Stimulated activated CD8-positive, alpha-beta memory T cell treated with anti-CD3 and anti-CD28 coated beads, Interleukin-15, amount 100 ng/mL, for 24 hours (primary cell): ENCODE measurements at places on chromosomes 4 and X.

GRCh38 chrX:7059859-7060258 lies 87.7 kb upstream of the STS start:
- DNase-seq: no peak

DNA sequence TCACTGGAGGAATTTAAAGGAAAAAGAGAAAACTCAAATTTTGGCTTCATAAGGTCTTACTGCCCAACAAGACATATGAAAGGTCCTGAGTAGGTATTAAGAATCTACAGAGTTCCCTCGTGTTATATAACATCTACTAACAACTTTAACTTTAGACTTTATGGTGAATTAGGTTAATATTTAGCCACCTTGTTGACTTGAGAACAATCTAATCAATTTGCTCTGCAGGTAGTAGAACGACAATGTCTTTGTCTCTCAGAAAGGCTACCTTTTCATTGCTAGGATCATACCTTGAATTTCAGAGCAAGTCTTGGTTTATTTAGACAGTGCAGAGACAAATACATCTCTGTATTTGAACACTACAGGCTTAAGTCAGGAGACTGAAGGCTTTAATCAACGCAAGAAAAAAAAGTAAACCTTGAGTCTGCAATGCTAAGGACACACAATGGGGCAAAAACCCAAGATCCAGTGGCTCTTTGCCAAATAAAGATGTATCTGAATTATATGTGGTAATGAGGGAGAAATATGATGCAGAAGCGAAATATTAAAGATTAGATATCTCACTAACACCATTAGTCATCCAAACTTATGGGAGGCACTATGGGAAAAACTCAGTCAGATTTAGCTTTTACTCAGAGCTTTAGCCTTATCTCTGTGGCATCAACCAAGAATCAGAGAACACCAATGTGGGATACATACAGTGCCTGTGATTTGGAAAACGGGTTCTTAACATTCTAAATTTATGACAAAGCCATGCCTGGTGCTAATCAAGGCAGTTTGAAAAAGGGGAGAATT lies 93.6 kb upstream of the FTHL17 start:
- no peak for DNase-seq

- no peak for DNase-seq
Measured at GRCh38 chrX:152899874-152900719, 2.2 kb downstream of the ZNF185 start.

GRCh38 chr4:124694946-124695598 lies 17.5 kb downstream of the ANKRD50 start:
- DNase-seq: no peak

- DNase-seq: no peak
Measured at GRCh38 chr4:161303551-161303950, 860.2 kb downstream of the FSTL5 start.

DNA sequence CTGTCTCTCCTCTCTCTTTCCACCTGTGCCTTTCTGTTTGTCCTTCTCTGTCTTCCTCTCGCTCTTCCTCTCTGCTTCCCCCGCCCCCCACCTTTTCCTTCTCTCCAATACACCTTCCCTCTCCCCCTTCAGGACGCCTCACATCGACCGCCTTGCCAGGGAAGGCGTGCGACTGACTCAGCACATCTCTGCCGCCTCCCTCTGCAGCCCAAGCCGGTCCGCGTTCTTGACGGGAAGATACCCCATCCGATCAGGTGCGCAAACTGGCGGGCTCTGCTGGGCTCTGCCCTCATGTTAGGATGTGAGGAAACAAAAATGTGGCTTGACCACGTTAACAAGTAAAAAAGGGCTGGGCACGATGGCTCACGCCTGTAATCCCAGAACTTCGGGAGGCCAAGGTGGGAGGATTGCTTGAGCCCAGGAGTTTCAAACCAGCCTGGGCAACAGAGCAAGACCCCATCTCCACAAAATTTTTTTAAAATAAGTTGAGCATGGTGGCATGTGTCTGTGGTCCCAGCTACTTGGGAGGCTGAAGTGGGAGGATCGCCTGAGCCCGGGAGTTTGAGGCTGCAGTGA lies 35.2 kb downstream of the ARSF start:
- DNase-seq: no peak

GRCh38 chrX:115324194-115324593 lies 34.7 kb downstream of the LUZP4 start:
- no peak for DNase-seq

- DNase-seq: peak; percentile 69
Measured at GRCh38 chrX:154368630-154369448, 5.6 kb downstream of the FLNA start.

DNA sequence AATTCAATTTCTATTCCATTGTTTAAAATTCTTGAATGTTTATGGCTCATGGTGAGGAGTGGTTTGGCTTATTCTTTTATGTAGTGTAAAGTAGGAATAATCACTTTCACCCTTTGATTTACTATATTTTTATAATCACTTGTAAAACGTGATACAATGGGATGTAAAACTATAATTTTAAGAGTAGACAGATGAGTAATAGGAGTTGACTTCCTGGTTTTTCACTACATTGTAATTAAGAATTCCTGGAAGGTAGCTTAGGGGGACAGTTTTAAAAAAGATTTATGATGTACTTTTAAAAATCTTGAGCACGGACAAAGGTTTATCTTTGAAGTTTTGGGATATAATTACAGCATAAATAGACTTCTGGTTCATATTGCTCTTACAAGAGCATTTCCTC lies 65.3 kb downstream of the PDGFC start:
- no peak for DNase-seq

GRCh38 chr4:14772388-14772787 lies 229.9 kb upstream of the CPEB2 start:
- DNase-seq: no peak

- no peak for DNase-seq
Measured at GRCh38 chr4:137213372-137214173, 318.7 kb downstream of the PCDH18 start.

DNA sequence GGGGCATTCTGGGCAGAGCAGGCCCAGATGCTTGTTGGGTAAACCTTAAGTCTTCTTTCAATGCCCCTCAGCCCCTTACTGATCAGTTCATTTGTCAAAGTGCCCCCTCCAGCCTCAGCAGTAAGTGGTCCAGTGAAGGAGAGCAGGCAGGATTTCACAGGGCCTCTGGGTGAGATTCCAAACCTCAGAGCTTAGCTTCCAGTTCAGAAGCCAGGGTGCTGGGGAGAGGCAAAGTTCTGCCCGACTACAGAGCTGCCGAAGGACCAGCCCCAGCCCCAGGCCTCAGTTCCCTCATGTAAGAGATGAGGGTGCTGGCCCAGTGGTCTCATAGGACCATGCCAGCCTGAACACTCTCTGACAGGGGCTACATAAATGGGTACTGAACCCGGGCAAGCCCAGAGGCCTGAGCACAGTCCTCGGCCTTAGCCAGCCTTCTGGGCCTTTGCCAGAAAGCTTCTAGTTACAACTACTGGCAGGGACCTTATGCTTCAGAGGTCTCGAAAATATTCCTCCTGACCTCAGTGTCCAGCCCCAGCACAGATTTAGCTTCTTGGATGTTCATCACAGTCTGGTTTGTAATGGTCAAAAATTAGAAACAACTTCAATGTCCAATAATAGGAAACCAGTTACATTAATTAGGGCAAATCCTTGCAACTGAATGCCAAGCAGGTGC lies 851 bp upstream of the RIPPLY1 start:
- DNase-seq: no peak

GRCh38 chrX:99142745-99143144 lies 1267.3 kb downstream of the PCDH19 start:
- DNase-seq: no peak

DNA sequence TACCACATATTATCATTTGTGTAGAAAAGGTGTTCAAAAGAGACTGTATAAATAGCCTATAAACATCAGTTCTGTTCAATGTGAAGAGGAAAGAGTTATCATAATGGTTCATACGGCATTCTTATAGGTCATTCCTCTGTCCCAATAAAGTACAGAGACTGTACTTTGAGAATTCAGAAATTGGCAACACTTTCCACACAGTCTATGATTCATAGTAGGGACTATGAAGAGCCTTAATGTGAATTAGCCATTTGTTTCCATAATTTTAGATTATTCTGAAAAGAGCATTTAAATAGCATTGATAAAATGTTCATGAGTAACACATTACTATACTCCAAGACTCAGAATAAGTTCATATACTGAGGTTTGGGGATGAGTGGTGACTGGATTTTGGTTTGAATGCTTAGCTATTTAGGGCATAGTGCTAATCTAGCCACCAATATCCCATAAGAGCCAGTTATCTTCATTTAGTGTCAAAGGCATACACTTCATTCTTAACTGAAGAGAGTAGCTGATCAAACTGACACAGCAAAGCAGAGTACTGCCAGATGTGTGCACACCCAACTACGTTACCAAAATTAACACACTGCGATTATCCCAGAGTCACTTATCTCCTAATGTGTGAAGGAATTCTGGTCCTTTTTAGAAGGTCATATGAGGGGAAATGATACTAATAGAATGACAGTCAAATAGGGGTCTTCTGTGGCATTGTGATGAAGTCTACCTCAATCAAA lies 10.2 kb downstream of the ANK2 start:
- DNase-seq: no peak

GRCh38 chrX:95729401-95729800 lies 955.2 kb upstream of the DIAPH2 start:
- DNase-seq: no peak

GRCh38 chrX:25650216-25650820 lies 487.8 kb upstream of the MAGEB18 start:
- no peak for DNase-seq

- no peak for DNase-seq
Measured at GRCh38 chr4:148782284-148782683, 340.1 kb upstream of the NR3C2 start.

DNA sequence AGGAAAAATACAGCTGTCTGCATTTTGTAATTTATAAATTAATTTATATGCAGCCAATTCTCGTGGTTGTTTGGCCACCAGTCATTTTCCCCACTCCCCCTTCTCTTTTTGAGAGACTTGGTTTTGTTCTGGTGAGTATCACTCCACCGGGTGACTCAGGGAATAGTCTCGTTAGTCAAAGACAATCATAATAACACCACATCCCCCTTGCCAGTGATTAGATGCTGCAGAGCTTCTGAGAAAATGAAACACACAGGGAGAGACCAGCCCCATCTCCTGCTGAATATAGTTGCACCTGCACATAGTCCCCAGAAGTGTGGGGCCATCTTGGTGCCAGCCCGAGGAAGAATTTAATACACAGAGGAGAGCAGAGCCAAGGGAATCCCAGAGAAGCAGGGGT lies 8.0 kb upstream of the FNIP2 start:
- no peak for DNase-seq

DNA sequence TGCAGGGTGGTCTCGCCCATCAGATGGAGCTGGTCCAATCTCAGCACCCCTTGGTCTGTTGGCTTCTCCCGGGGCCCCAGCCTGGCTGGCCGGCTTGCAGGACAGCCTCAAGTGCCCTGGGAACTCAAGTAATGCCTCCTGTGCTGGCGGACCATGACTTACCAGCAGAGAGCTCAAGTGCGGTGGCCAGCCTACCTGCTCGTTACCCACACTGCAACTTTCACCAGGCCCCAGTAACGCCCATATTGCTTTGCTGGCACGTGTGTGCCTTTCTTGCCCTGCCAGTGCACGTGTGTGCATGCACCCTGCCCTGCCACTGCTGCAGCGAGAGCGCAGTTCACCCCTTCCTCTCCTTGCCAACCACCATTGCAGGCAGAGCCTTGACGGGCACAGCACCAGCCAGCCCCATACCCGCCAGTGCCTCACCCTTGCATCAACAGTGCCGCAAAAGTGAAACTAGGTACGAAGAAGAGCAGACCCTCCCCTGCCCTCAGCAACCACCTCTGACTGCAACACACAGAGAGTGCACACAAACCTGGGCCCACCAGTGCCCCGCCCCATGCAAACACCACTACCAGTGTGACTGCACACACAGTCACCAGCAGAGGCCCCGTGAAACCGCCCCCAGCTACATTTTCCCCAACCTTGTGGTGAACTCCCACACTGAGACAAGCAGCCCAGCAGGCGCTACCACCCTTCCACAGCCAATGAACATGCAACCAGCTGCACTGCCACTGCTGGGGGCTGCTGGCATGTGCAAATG lies 88.9 kb upstream of the POU3F4 start:
- no peak for DNase-seq

- DNase-seq: no peak
Measured at GRCh38 chr4:75169427-75169826, 236.5 kb downstream of the PARM1 start.

GRCh38 chr4:53847965-53848364 lies 216.4 kb downstream of the CHIC2 start:
- no peak for DNase-seq

GRCh38 chr4:142369141-142369540 lies 477.0 kb downstream of the INPP4B start:
- DNase-seq: no peak

- DNase-seq: no peak
Measured at GRCh38 chr4:140871368-140871767, 115.2 kb upstream of the TBC1D9 start.

DNA sequence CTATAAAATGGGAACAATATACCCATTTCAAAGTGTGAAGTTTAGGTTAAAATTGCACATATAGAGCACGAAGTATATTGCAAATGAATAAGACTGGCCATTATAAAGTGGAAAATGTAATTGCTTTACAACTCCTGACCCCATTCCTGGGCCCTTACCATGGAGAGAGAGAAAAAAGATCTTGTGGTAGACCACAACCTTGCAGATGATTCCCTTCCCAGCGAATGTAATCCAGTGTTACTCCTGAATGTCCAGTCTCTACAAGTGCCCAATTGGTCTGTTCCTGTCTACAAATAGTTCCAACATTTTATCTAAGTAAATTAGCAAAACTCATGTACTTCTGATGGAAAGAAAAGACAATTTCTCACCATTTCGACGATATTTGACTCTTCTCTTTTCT lies 184.1 kb upstream of the LNX1 start:
- no peak for DNase-seq

- no peak for DNase-seq
Measured at GRCh38 chrX:13463608-13464007, 105.8 kb upstream of the EGFL6 start.

GRCh38 chr4:102733084-102733483 lies 27.7 kb downstream of the MANBA start:
- DNase-seq: no peak

DNA sequence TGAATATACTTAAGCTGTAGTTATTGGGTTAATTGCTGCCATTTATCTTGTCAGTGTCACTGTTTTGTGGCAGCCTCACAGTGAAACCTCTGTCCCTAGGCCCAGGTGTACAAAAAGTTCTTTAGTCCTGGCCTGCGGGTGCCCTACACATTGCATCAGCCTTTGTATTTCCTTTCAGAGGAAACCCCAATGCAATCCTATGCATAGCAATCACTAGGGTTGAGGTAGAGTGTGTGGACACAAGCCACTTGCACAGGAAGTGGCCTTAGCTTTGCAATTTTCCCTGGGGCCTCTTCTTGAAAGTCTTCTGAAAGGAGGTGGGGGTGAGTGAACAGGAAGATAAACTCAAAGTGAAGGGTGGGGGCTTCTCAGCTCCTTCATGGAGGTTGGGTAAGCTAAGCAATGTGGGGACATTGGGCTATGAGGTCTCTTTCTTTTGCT lies 27.8 kb downstream of the VSIG4 start:
- no peak for DNase-seq

DNA sequence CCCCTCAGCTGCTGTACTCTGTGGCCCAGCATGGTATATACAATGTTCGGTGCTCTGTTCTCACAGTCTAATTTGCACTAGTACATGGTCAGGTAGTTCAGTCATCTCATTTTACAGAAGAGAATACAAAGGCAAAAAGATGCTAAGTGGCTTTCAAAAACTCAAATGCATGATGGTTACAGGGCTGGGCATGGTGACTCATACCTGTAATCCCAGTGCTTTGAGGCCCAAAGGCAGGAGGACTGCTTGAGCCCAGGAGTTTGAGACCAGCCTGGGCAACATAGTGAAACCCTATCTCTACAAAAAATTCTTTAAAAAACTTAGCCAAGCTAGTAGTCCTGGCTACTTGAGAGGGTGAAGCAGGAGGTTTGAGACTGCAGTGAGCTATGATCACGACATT lies 210.5 kb upstream of the KIT start:
- DNase-seq: no peak
